Thoracic aorta (tissue), 2 donors: ENCODE measurements at places on chromosomes 7 and 10. TPM values are rescaled to one million over a fixed set of nuclear protein-coding genes. Genes with fewer than 3 reads are reported as not detected.

Gene HOXA9
- not detected for total RNA-seq

Gene OR2A12
- total RNA-seq: not detected

Gene ZNF804B
- total RNA-seq: not detected

Gene MMD2
- total RNA-seq: not detected

Gene PON1
- not detected for total RNA-seq

Gene ECHDC3
- total RNA-seq: 12.2 TPM

GRCh38 chr10:6228010-6228511, 25.3 kb downstream of the PFKFB3 start:
- DNase-seq: no peak
- H3K36me3 ChIP-seq: peaks cover 98% of the 10 kb centered on the region

GRCh38 chr7:151705636-151706276, 171.2 kb downstream of the PRKAG2 start:
- no peak overlapping the region for H3K27ac ChIP-seq
- peak overlapping the region; percentile 19 for H3K4me3 ChIP-seq
- no peaks in the 10 kb centered on the region for H3K27me3 ChIP-seq
- no peaks in the 10 kb centered on the region for H3K36me3 ChIP-seq
- no peak for DNase-seq

- no peak overlapping the region for H3K27ac ChIP-seq
- DNase-seq: no peak
- peaks cover 18% of the 10 kb centered on the region for H3K4me1 ChIP-seq
Observed at GRCh38 chr10:98391578-98391991, 23.4 kb downstream of the PYROXD2 start.
